ENCODE measurements at places on chromosomes 7 and 10. TPM values are rescaled to one million over a fixed set of nuclear protein-coding genes. Genes with fewer than 3 reads are reported as not detected.

The NEUROD6 gene
- total RNA-seq: not detected

The PSTK gene
- 6.8 TPM for total RNA-seq

The PON3 gene
- total RNA-seq: not detected

The GHRHR gene
- not detected for total RNA-seq

The CUZD1 gene
- total RNA-seq: 16.7 TPM

The ZNF853 gene
- total RNA-seq: 1.9 TPM

- DNase-seq: no peak
Measured at GRCh38 chr7:100141555-100141949, 7.2 kb upstream of the LAMTOR4 start.

DNA sequence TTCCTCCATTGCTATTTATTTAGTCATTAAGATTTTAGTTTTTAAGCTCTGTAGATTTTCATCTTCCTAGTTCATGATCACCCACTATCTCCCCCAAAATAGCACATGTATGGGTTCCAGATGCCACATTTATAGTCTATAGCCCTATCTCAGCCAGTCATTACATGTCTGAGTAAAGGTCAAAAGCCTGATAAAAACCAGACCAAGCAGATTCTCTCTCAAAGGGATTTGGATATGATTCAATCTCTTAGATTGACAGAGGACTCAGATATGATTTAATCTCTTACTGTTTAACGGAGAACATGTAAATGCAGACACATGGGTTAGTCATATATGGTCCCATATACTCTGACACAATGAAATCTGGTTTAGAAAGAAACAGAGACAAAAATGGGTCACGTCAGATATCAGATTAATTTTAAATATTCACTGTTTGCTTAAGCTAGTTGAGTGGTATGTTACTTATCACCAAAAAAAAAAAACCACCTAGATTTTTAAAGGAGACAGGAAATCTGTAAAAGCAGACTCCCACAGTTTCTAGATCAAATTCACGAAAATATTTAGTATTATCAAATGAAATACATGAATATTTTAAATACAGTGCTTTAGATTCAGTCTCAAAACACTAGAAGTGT is 107.0 kb upstream of the LRRN3 start:
- DNase-seq: no peak

- peak; percentile 85 for DNase-seq
Measured at GRCh38 chr7:106053109-106053508, 59.0 kb downstream of the SYPL1 start.

DNA sequence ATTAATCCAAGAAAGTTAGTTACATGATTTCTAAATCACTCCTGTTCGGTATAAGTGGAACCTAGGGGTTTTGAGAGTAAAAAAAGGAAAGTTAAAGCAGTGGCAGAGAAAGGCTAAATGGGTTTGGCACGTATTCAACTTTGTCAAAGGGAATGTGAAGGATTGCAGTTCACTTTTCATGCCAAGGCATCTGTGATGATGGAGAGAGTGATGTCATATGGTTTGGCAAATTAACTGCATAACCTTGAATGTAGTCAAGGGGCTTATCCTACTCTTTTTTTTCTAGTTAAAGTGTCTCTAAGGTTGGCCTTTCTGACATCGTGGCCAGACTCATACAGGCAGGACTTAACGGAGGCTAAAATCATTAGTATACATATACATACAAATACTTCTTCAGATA is 277.8 kb downstream of the EXOC4 start:
- peak; percentile 83 for DNase-seq

- DNase-seq: no peak
Measured at GRCh38 chr7:70016044-70016770, 417.9 kb downstream of the AUTS2 start.

DNA sequence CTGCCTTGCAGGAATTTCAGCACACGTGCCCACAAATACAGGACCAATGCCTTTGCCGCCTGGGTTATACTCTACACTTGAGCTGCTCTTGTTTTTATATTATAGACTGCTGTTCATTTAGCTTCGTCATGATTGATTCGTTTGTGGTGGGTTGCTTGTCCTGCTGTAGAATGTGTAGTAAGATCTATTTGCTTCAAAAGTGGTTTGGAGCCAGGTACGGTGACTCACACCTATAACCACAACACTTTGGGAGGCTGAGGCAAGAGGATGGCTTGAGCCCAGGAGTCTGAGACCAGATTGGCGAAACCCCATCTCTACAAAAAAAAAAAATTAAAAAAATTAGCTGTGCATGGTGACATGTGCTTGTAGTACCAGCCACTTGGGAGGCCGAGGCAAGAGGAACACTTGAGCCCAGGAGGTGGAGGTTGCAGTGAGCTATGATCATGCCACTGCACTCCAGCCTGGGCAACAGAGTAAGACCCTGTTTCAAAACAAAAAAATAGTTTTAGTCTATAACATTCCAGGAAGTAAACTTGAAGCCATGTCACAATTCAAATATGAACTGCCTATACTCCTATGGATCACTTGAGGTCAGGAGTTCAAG is 9.0 kb upstream of the RHBDD2 start:
- DNase-seq: no peak

DNA sequence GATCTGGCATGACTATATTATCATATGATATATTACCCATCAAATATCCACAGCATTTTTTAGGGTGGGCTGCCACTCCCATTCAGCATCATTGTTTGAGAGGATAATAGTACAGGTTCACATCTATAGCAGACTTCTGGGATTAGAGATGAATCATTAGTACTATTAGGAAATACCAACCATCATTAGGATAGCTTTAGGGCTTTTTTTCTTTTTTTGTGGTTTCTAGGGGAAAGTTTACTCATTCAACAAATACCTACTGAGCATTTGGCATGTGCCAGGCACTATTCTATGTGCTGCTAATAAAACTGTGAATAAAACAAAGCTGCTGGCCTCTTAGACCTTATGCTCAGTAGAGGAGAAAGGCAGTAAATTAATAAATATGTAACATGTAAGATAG is 40.6 kb downstream of the NHLRC2 start:
- peak; percentile 10 for DNase-seq

Data from myocyte (in vitro differentiated cells).